Naive thymus-derived CD8-positive, alpha-beta T cell (primary cell): ENCODE measurements at places on chromosomes 3 and 15. TPM values are rescaled to one million over a fixed set of nuclear protein-coding genes. Genes with fewer than 3 reads are reported as not detected.

DNA sequence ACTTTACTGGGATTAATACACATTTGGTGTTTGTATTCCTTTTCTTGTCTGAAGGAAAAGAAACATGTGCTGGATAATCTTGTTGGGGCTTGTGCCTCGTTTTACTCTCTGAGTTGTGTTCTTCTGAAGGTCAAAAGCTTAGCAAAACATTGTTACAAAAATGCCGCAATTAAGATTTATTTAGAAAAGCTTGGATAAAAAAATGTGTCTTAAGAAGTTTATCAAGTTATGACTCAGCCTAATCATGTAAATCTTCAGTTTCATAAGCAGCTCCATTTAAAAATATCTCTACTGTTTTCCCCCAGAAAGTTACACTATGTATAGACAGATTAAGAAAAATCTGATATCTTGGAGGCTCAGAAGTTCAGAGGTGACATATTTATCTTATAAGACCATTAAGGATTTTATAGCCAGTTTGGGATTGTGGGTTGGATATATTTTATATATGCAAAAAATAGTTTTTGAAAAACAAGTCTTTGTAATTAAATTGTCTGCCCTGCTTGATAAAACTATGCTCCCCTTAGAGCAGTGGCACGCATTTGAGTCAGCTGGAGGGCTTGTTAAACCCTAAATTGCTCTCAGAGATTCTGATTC, 56.5 kb downstream of the CLDN11 start:
- no peak for DNase-seq

DNA sequence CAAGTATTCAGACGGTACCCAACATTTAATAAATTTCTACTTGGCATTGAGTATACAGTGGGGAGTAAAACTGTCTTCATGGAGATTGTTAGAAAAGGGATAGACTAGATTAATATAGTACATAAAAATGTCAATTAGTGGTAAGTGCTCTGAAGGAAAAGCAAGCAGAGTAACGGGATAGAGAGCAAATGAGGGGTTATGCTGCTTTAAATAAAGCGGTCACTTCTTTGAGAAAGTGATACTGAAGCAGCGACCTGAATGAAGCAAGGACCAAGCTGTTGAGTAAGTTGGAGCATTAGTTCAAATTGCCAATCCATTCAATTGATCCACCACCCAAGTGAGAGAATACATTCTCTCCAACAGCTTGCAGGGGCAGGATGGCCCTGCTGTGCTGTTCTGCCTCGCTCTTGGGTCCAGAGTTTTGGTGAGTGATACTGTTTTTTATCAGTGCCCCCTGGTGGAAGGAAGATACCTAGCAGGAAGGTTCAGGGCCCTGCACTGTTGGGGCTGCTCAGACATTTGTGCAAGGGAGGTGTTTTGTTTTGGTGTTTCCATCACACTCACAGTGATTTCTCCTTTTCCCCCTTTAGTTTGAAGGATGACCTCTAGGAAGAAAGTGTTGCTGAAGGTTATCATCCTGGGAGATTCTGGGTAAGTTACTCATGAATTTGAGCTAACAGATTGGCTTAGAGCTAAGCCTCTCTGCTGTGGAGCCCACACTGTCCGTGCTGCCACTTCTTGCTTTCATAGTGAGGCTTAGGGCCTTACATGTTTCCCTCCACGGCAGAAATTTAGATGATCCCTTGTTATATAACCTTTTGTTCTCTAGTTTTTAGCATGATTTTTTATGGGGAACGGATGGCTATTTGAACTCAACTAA, 69.0 kb downstream of the RAB7A start:
- peak; percentile 33 for DNase-seq

- DNase-seq = no peak
Observed at GRCh38 chr15:48541341-48542278, 103.9 kb downstream of the FBN1 start.

GRCh38 chr15:64580696-64581407, 120.5 kb downstream of the ZNF609 start:
- DNase-seq = no peak

GRCh38 chr3:54067055-54067698, 55.2 kb upstream of the CACNA2D3 start:
- no peak for DNase-seq

DNA sequence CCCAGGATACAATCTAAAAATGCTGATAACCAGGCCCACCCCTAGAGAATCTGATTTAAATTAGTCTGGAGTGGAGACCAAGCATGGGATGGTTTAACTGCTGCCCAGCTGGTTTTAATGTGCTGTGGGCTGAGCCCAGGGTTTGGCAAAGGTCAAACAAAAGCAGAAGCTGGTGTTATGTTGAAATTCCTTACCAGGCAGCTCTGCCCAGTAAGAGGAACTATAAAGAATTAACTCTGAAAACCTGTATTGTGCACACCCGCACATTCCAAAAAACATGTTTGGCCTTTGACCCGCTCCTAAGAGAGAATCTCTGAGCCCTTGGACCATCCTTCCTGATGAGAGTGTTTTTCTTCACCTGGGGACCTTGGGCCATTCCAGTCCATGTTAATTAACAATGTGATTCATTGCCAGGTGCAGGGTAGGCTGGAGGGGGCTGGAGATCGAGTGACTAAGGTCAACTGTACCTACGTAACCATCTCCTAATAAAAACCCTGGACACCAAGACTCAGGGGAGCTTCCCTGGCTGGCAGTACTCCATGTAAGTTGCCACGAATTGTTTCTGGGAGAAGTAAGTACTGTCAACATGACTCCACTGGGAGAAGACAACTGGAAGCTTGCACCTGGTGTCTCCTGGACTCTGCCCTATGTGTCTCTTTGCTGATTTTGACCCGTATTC, 10.9 kb downstream of the CCDC13 start:
- DNase-seq = no peak

DNA sequence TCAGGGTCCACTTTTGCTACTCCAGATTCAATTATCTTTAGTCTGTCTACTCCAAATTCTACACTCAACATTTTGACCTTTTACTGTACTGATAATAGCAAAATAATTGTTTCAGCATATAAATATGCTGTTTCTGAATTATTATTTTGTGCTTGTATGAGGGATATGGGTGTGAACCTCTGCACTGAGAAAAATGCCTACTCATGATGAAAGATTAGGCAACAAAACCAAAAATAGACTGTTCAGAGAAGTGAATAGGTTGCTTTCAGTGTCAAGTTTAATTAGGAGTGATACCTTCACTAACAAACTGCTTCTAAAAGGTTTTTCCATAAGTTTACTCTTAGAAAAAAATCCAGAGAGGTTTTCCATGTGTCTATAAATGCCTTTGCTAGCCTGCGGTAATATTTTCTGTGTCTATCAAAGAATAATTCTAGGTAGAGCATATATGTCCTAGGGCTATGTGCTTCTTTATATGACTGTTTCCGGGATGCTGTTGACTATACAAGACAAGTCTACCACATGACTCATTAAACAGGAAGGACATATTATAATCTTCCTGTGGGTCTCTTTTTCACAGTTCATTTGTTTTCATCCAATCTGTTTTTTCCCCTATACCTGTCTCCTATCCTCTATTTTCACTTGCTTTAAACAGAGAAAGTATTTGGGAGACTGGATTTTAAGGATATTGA, 218.5 kb upstream of the TTC14 start:
- DNase-seq = no peak

DNA sequence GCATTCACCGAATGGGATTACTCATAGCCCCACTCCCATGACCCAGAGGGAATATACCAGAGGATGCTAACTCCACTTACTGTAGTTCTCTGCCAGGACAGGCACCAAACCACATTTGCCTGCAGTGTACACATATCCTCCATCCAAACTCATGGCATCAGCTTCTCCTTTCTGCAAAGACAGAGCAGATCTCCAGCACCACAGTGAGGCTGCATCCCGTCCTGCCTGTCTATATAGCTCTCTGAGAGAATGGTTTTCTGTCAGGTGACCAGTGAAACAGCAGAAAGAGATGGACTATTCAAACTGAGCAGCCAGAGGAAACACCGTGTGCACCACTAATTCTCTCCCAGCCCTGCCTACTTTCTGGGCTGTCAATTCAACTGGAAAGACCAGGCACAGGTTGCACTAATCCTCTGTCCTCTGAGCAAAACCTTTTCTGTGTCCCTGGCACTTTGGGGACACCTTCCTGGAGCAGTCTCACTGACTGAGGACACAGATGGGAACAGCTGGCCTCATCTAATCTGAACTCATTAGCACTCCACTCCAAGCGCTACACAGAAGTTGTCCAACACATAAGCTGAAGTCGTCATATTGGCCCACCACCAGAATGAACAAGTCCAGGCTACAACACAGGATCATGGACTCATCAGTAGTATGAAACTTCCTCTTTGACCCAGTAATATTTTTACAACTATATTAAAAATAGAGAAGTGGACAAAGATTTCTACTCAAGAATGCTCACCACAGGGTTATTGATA, 17.3 kb downstream of the LTF start:
- no peak for DNase-seq

DNA sequence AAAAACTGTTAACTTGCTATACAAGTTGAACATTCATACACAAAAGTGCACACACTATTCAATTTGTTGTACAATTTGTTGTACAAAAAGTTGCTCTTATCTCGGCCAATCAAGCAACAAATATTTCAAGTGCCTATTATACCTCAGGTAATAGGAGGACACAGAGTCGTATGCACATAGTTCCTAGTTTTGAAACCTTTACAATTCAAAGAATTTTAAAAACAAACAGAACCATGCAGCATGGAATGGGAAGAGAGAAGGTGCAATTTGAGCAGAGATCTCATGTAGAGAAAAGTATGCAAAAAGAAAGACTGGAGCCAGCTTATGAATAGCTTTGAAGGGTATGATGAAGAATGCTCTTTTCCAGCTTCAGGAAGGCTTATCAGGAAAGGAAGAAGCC, 46.5 kb upstream of the ARPP19 start:
- no peak for DNase-seq

GRCh38 chr3:16280671-16281070, 15.7 kb downstream of the OXNAD1 start:
- DNase-seq = no peak

DNA sequence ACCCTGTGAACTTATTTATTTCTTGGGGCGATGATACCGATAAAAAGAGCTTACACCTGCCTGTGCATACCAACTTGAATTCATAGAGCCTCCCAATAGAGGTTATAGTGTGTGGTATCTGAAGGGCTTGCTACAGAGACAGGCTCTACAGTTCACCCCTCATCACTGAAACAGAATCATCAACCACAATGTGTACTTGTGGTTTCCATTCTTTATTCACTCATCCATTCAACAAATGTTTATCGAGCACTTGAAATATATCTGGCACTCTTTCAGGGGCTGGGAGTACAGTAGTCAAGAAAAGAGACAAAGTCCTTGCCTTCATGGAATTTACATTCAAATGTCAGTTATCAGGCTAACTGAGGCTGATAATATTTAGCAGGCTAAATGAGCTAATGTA, 134.4 kb upstream of the SKOR1 start:
- no peak for DNase-seq

DNA sequence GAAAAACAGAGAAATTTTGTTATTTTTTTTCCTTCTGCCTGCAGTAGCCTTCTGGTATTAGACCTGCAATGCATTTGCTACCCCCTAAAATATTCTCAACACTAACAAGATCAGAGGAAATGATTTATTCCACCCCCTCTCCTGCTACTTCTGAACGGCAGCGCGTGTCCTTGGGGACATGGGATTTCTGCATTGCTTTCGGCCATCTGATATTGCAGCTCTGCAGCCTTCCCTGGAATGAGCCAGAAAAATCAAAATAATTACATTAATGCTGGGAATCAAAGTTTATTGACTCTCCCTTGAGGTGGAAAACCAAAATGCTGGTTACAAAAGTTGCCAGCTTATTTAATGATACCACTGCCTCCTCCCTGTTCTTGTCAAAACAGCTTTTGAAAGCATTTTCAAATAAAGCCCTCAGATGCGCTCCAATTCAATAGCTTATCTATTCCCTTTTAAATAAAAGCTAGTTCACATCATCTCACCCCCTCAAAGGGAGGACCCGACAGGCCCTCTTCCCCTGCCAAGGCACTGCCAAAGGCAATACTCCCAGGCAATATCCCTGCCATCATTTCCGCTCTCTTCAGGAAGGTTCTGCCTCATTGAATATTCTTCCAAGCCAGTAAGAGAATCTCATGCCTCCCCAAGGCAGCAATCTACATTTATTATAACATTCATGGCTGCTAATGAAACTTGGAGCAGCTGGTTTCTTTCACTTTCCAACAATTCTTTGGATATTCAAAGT, 96.6 kb downstream of the FHIT start:
- DNase-seq = no peak

GRCh38 chr3:143958966-143959365, 12.7 kb upstream of the DIPK2A start:
- no peak for DNase-seq

The UBAP1L gene
- total RNA-seq = 16.6 TPM

The ZNF860 gene
- 2.1 TPM for total RNA-seq

The ZNF770 gene
- 72.6 TPM for total RNA-seq

The KCNMB3 gene
- 2.4 TPM for total RNA-seq

The FSD2 gene
- total RNA-seq = not detected

The GOLGA8T gene
- not detected for total RNA-seq

The IMPG2 gene
- total RNA-seq = 1.1 TPM

The KIF15 gene
- 0.57 TPM for total RNA-seq
